Caco-2 (cell line): ENCODE measurements at places on chromosomes 2 and 18.

- DNase-seq: no peak
These were observed 19.8 kb downstream of the USP40 start for GRCh38 chr2:233546774-233547173.

DNA sequence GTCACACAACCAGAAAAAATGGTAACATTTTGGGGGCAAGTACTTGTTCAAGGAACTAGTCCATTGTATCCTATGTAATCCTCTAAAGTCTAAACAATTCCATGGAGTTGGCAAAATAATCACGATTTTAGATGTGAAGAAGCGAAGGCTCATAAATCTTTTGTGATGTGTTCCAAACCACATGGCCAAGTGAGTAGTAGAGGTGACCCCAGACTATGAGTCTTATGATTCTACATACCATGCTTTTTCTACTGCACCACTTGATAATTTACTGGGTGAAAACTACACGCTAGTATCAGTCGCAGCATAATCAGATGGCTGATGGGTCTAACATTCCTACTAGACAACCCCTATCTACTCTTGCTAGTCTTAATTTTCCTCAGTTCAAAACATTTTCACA, 371.4 kb downstream of the OSR1 start:
- no peak for DNase-seq

DNA sequence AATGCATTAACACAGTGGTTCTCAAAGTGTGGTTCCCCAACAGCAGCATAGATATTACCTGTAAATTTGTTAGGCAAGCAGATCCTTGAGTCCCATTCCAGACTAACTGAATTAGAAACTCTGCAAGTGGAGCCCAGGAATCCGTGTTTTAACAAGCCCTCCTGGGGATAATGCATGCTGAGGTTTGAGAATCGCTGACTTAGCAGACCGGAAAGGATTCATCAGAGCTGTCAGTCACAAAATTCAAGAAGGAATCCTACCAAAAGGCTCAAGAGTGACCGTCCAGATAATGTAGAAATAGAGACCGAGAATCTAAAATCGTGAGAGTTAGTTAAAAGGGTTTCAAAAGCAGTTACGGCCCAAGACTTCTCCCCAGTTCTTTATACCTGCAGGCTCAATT, 66.9 kb downstream of the LOXHD1 start:
- no peak for DNase-seq

DNA sequence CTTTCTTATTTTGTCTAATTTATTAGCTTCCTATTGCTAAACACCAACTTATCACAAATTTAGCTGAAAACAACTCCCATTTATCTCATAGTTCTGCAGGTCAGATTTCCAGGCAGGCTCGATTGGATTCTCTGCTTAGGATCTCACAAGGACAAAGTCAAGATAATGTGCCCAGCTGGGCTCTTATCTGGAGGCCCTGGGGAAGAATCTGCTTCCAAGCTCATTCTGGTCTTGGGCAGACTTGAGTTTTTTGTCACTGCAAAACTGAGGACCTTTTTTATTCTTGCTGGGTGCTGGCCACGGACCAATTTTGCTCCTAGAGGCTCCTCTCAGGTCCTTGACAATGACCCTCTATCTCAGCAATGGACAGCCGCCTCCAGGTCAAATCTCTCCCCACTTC, 215.5 kb downstream of the TRIB2 start:
- no peak for DNase-seq

- DNase-seq: no peak
These were observed 86.4 kb upstream of the SLC35G4 start for GRCh38 chr18:11522992-11523391.

DNA sequence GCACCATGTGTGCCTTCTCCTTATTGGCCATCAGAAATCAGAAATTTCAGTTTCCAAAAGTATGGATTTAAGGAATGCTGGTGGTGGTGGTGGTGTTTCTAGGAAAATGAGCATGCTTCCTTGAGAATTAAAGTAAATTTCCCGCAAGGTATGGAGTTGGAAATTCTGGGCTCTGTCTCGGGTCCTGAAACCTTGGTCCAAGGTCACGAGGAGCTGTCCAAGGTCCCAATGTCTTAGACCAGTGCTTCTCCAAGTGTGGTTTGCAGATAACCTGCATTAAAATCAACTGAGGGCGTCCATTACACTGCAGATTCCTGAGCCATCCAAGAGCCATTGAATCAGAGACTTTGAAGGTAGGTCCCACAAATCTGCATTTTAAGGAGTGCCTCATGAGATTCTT, 210.9 kb upstream of the PKDCC start:
- peak; percentile 64 for DNase-seq

DNA sequence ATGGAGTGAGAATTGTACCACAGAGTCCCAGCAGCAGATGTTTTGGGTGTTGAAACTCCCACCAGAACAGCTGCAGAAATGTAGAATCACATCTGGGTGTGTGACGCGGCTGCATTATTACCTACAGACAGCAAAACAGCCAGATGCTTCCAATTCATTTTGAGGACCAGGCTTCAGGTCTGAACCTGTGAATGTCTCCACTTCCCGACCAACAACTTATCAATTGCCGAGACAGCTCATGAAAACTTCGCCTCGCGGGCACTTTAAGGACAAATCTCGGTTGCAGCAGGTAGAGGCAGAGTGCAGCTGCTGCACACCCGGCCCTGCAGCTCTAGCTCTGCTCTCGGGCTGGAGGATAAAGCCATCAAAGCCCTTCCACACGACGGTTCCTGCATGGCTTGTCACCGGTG, 202.0 kb downstream of the HRH4 start:
- DNase-seq: no peak

DNA sequence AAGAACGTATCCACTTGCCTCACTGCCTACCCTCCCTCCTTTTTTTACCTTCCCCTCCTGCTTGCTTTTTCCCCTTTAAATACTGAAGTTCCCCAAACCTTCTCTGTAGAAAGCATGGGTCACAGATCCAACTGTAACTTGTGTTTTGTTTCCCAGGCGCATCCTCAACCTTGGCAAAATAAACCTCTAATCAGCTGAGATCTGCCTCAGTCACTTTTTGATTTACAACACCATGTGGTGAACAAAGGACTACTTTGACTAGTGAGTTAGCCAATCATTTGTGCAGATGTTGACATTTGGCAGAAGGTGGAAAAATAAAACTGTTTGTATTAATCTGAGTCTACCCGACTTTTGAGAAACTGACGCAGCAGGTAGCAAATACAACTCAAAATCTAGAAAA, 23.3 kb upstream of the MCM6 start:
- no peak for DNase-seq

GRCh38 chr2:157264099-157264498, 6.6 kb downstream of the GALNT5 start:
- no peak for DNase-seq

DNA sequence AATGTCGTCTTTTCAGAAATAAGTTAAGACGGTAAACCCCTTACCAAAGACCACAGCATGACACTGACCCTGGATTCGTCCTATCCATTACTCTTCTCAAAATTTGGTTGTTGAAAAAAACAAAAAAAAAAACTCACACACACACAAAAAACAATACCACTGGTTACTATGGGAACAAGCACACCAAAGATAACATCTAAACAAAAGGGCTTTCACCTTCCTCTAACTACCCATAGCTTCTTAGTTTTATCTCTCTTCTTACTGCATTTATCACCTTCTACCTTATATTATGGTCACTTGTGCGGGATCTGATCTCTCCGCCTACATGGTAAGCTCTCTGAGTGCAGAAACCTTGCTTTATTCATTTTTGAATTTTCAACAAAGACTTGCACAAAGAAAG, 192.7 kb downstream of the STK39 start:
- no peak for DNase-seq

DNA sequence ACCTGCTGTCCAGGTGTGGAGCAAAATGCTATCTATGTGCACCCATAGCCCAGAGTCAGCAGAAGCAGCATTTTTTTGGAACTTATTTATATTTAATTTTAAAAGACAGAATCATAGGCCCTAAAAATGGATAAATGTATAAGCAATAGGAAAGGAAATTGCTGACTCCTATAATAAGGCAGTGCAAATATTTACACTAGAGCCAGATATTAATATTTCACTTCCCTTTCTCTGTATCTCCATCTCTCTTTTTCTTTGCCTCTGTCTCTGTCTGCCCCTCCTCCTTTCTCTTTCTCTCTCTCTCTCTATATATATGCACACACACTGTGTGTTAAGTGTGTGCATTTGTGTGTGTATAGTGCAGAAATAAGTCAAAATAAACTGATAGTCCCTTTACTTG, 375.6 kb downstream of the SOX11 start:
- no peak for DNase-seq
